Activated CD8-positive, alpha-beta memory T cell treated with anti-CD3 and anti-CD28 coated beads for 4 hours (primary cell): ENCODE measurements at places on chromosomes 5 and 9.

GRCh38 chr5:24817966-24818365, 173.2 kb upstream of the CDH10 start:
- DNase-seq = no peak

- no peak for DNase-seq
These were observed 26.8 kb downstream of the FREM1 start for GRCh38 chr9:14883310-14883944.

DNA sequence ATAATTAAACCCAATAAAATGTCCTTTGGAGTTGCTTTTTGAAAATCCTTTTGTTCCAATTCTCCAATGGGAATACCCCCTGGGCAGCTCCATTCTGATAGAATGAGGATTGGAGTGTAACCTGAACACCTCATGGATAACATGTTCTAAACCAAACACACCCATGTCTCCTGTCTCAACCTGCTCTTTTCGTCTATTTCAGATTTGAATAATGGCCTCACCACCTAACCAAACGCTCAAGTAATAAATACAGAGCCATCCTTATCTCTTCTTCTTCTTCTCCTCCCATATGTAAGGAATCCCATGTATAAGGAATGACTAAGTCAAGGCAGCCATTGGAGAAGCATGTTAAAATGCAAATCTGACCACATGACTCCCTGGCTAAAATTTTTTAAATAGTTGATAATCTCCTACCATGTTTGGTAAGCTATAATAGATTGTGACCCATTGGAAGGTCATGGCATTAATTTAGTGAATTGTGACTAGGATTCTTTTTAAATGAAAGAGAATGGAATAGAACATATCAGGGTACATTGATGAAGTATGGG, 26.0 kb downstream of the ELL2 start:
- DNase-seq = no peak

GRCh38 chr9:116795821-116796220, 108.7 kb downstream of the TRIM32 start:
- DNase-seq = no peak

- DNase-seq = no peak
These were observed 19.0 kb downstream of the DMGDH start for GRCh38 chr5:79050498-79050897.

GRCh38 chr9:72579190-72579589, 57.8 kb downstream of the TMC1 start:
- no peak for DNase-seq

GRCh38 chr5:8676695-8677094, 807.7 kb downstream of the MTRR start:
- no peak for DNase-seq

DNA sequence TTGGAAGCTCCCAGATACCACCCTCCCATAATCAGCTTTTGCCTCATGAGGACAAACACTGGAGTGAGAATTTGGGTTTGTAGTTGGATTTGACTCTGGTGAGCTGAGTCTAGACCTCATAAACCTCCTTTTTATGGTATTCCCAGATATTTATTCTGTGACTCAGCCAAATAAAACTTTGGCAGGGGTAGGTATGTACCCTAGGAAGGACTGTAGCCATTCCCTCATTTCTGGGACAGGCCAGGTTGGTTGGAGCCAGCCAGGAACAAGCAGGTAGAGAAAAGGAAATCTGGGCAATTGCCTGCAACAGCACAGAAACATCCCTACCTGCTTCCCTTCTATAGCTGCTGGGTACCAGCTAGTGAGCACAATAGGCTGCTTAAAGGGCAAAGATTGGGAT, 19.4 kb downstream of the ENHO start:
- no peak for DNase-seq
